ENCODE measurements at places on chromosomes 1 and 21.

- no peak for DNase-seq
Observed at GRCh38 chr1:87642581-87643221, 314.0 kb downstream of the LMO4 start.

- no peak for DNase-seq
Observed at GRCh38 chr1:82279241-82279640, 478.5 kb downstream of the ADGRL2 start.

GRCh38 chr1:24100945-24101737 is 10.8 kb downstream of the MYOM3 start:
- DNase-seq = no peak

DNA sequence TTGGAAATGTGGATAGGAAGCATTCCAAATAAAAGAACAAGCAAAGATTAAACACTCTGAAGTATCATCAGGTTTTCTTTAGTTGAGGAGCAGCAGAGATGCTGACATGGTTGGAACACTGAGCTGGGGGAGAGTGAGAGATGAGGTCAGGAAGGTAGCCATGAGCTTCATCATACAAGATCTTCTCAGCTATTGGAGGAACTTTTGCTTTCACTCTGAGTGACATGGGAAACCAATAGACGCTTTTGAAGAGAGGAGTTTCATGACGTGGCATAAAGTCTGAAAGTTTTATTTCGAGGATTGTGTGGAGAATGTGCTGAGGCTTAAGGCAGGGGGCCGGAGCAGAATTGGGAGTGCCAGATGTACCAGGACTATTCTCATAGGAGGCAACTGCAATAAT is 616.2 kb upstream of the CAMK1G start:
- no peak for DNase-seq

DNA sequence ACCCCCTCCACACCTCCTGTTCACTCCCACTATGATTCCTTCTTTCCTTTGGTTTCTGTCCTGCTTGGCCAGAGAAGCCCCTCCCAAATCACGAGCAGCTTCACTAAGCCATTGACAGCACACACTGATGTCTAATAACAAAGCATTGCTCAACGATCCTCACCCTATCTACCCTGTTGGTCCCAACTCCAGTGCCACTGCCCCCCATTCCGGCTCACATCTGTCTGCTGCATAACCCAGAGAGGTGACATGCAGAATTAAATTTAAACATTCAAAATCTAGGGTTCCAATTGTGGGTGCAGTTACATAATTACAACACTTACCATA is 236.9 kb downstream of the TTLL7 start:
- no peak for DNase-seq

All from esophagus squamous epithelium (tissue), 5 donors.